ENCODE measurements at places on chromosomes 4 and X.

GRCh38 chrX:29376584-29376983, 789.3 kb downstream of the IL1RAPL1 start:
- DNase-seq, result no peak

DNA sequence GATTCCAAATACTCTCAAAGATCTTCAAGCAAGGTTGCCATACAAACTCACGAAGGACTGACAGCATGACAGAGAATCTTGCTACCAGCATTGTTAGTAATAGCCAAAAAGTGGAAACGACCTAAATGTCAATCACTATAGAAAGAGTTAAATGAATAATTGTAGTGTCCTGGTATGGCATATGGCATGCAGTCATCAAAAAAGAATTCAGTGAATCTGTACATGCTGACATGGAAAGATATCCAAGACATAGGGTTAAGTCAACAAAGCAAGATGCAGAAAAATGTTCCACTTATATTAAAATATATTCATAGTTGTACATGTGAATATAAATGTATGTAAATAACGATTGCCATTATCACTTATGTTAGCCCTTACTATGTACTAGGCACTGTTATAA, 37.6 kb downstream of the SRPX2 start:
- no peak for DNase-seq

- DNase-seq, result no peak
Observed at GRCh38 chrX:130079824-130080406, 30.4 kb downstream of the ELF4 start.

- no peak for DNase-seq
Observed at GRCh38 chr4:26086621-26087441, 172.8 kb downstream of the SMIM20 start.

- no peak for DNase-seq
Observed at GRCh38 chr4:54372951-54373350, 143.9 kb downstream of the PDGFRA start.

GRCh38 chr4:15396157-15396800, 31.6 kb upstream of the C1QTNF7 start:
- no peak for DNase-seq

DNA sequence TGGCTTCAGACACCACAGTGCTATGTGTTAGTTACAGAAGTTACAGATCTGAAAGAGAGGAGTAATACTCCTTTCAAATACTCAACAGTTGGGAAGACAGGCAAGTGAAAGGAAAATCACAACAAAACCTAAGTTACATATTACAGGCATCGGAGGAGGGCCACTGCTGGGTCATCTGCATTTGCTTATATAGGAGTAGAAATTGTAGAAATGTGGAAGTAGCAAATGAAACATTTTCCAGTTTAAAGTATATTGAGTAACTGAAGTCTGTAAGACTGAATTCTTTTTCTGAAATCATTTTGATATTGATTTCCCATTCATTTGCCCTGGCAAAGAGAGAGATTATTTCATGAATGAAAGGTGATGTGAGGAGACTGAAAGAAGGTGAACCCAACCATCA, 201.7 kb downstream of the SPRY1 start:
- DNase-seq, result no peak

DNA sequence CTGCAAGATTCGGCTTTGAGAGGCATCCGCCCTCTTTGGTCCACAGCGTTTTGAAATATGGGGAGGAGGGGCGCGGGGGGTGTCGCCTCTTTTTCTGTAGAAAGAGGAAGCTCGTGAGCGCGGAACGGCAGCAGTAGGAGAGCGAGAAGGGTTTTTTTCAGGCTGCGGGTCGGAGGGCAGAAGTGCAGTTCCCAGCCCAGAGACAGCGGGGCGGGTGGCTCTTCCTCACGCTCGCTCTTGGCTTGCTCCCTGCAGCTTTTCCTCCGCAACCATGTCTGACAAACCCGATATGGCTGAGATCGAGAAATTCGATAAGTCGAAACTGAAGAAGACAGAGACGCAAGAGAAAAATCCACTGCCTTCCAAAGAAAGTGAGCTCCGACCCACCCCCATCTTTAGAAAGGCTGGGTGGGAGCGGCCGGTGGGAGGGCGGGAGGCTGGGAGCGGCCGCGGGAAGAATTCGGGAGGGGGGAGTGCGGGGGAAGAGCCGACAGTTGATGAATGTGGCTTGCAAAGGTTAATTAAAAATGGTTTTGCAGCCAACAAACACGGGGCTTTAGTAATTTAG, 1.2 kb downstream of the TMSB4X start:
- no peak for DNase-seq

DNA sequence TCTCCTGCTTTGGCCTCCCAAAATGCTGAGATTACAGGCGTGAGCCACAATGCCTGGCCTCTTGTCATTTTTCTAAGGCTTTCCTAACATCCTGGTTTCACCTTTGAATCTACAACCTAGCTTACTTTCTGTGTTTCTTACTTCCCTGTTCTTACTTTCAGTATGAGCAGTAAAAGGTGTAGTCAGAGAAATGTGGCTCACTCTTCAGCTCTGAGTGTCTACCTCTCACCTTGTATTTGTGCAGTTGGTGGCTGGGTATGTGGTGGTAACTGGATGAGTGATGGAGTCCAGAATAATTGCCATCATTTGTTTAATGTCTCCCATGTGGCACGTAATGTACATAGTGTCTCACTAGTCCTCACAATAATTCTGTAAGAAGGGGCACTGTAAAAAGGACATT, 19.1 kb upstream of the CXCL11 start:
- no peak for DNase-seq

GRCh38 chrX:9456250-9457074, 8.4 kb upstream of the TBL1X start:
- DNase-seq, result no peak

- DNase-seq, result no peak
Observed at GRCh38 chrX:111133389-111133788, 37.4 kb downstream of the PAK3 start.

DNA sequence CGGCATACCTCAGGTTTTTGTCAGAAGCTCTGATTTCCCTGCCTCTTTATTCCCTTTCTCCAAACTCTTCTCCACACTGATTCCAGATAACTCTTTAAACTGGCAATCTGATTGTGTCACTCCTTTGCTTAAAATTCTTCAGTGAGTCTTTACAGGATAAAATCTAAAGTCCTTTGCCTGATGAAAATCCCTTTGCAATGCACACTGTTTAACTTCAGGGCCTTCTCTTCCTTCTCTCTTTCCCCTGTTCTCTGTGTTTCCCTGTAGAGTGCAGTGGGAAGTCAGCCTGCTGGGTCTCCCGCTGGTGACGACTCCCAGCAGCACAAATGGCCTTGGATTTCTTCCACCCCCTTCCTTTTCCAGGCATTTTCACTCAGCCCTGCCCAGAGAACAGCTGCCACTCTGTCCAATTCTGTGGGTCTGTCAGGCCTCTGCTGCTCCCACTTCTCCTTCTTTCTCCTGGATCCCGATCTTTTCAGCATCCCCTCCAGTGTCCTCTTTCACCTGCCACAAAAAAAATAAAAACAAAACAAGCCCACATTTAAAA, 189.9 kb upstream of the NWD2 start:
- DNase-seq, result no peak

GRCh38 chr4:158157412-158157811, 15.4 kb downstream of the GASK1B start:
- DNase-seq, result no peak

GRCh38 chr4:118930255-118930654, 41.6 kb downstream of the SYNPO2 start:
- no peak for DNase-seq

- no peak for DNase-seq
Observed at GRCh38 chr4:15720851-15721250, 18.0 kb downstream of the BST1 start.

- no peak for DNase-seq
Observed at GRCh38 chrX:5646818-5647217, 581.8 kb downstream of the NLGN4X start.

GRCh38 chr4:103204111-103204510, 6.0 kb upstream of the CENPE start:
- DNase-seq, result no peak

DNA sequence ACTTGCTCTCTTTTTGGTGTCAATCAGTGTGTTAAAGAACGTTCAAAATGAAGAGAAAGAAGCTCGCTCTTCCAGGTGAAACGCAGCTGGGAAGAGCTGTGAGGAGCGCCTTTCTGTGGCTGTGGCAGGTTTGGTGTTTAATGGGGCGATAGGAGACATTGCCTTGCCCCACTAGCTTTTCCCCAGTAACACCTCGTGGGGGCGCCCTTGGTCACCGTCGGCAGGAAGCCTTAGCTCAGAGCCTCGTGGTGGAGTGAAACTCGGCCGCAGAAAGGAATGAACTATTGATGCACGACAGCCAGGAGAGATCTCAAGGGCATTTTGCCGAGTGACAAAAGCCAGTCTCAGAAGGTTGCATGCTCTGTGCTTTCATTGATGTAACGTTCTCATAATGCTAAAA, 65.1 kb downstream of the GPR143 start:
- no peak for DNase-seq

Data from coronary artery (tissue), 2 donors.